NCI-H774 (cell line): ENCODE measurements at places on chromosomes 5 and 9.

DNA sequence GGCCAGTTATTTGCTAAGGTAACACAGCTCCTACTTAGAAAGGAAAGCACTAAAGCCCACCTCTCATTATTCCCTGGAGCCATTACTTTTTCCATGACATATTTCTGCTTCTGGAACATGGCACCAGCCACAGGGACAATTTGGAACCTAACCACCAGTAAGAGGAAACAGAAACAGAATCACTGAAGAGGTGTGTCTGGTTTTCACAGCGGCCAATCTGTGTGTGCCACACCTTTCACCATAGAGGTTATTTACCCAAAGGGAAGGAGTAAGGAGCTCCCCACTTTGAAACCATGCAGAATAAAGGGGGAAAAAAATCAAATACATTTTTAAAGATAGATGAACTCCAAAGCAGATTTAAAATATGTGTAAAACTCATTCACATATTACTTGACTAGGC lies 21.1 kb downstream of the PRUNE2 start:
- DNase-seq, result no peak

- no peak for DNase-seq
Measured at GRCh38 chr5:19615071-19615470, 372.9 kb downstream of the CDH18 start.

DNA sequence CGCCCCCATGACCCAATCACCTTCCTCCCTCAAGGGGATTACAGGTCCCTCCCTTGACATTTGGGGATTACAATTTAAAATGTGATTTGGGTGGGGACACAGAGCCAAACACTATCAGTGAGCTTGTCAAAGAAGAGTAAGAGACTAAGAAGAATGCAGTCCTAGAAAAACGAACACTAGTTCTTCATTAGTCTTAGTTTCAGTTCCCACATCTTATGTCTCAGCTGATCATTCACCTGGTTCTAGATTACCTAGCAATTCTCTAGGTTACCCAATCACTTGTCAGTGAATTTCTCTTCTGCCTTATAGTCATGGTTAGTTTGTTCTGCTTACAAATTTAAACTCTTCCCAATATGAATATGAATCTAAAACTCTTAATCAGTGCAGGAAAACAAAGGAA lies 251.5 kb downstream of the COX7C start:
- DNase-seq, result no peak

DNA sequence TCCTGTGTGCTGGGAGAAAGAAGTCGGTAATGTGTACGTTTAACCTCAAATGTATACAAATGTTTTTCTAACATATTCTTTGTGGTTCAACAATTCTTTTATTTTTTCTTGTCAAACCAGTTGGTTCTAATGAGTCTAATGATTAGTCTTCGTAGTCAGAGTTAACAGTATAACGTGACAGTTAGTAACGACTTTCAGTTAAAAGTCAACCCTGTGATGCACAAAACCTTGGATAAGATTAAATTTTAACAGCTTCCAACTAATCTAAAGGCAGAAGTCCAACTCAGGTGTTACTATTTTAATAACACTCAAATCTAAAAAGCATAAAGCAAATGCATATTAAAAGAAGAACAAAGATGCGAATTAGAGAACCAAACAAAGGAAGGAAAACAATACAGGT lies 47.0 kb downstream of the SEMA6A start:
- no peak for DNase-seq

GRCh38 chr9:82554381-82554780 lies 508.6 kb downstream of the RASEF start:
- no peak for DNase-seq

DNA sequence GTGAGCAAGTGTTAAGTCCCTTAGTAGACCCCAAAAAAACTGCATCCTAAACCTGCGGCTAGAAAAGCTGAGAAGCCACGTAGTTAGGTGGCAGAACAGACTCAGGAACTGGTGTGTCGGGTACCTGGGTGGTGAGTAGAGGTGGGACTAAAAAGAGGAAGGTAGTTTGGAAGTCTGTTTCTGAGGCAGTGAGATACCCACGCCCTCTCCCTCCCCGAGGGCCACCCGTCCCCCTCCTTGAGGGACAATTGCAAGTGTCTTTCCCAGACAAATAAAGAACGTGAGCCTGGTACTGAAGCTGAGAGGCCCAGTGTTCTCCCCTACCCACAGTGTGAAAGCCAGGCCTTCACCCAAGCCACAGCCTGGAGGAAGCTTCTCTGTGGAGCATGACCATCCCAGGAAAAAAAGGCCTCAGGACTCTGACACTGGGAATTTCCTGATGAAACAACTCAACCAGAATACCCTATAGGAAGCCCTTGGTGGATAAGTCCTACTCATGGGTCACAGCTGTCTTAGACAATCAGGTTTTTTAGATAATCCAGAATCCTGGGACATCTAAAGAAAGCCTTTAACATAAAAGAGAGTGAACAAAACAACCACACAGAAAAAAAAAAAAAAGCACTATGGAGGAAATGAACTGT lies 7.0 kb upstream of the CD74 start:
- no peak for DNase-seq

- DNase-seq, result no peak
Measured at GRCh38 chr5:149916334-149917072, 28.1 kb downstream of the PDE6A start.

DNA sequence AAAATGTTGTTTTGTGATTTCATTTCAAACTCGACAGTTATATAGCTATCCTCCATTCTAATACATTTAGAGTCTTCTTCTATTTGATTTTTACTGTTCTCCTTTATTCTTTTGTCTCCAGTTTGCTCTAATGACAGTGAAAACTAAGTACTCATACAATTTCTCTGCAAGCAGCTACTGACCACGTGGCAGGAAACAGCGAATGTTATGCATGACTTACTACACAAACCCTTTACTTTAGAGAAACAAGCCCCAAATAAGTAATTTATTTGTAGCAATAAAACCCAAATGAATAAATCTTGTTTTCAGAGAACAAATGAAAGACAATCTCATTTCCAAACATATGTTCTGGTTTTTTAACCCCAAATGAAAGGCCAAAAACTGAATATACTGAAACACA lies 41.9 kb downstream of the CDH6 start:
- DNase-seq, result no peak

DNA sequence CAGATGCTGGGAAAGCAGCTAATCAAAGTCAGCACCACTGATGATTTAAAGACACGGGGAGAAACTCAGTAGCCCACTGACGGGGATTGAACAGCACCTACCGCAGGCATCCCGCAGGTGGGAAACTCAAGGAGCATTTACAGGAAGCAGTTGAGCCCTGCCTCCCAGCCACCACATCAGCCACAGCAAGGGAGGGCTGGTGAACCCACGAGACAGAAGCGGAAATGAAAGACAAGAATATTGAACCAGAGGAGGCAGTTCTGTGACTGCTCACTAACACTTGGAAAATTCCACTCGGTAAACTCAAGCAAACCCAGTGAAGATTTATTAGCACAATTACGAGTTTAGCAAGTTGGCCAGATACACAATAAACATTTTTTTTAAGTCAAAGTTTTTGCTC lies 10.6 kb upstream of the FAM163B start:
- no peak for DNase-seq

DNA sequence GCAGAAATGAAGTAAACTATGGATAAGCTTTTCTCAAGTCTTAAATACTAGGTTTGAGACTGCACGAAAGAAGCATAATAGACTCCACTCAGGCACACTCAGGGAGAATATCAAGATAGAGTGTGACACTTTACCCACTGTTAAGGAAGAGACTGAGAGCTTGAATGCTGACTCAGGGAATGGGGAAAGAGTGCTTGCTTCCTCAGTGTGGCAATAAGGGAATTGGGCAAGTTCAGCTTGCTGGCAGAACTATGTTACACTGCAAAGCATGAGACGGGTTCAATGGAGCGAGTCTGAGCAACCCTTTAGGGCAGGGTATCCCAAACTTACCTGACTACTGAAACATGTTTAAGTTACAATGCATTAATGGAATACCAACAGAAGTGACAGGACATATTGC lies 237.7 kb upstream of the MEF2C start:
- no peak for DNase-seq

DNA sequence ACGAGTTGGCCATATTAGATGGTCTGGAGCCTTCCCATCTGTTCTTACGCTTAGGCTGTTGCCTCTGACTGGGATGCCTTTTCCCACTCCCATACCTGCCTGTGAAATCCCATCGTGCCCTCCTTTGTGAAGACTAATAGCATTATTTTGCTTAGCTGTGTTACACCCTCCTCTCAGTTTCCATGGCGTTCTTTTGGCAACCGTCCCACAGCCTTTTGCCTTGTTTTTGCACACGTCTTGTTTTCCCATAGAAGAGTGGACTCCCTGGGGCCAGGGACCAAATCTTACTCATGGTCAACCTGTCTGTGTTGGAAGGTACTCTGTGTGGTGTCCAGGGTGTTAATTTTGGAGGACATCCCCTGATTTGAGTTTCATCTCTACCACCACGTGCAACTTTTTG lies 242.1 kb downstream of the HSPA4 start:
- DNase-seq, result peak; percentile 52

DNA sequence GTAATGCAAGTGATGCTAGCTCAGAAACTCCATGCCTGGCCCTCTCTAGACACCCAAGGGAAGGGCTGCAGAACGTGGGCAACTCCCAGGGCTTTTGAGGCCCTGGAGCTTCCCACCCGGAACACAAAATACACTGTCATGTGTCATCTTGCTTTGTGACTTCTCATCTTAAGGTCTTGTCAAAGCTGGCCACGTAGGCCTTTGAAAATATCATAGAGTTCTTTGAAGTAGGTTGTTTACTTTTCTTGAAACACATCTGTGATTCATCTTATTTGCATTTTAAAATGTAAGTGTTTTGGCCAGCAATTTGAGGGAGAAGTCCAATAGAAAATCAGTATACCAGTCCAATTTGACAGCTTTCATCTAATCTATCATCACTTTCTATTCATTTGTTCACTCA lies 40.2 kb upstream of the PALM2AKAP2 start:
- DNase-seq, result no peak

DNA sequence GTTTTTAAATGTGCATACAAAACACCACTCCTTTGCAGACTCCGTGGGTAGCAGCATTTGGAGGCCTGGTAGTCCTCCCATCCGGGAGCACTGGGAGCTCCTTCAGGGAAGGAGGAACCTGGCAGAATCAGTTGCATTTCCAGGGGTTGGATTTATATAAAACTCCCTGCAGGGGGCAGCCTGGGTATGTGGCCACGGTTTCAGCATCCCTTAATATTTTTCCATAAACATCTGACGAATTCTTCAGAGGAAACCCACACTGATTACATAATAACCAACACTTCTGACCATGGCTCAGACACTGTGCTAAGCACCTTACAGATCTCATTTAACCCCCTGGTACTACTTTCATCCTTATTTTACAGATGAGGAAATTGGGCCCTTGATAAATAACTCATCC lies 6.1 kb upstream of the AFAP1L1 start:
- DNase-seq, result no peak

DNA sequence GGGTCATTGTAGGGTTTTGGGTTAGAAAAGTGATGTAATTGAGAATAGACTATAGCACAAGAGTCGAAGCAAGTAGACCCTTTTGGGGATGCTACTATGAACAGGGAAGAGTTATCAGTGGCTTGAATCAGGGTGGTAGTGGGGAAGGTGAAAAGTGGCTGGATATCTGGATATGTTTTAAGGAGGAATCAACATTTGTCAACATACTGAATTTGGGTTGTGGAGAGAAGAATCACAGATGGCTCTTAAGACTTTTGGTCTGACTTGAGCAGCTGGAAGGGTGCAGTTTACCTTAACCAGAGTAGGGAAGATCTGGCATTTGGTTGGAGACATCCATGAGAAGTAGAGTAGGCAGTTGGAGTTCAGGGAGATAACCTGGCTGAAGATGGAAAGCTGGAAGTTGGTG lies 38.5 kb upstream of the FCHO2 start:
- DNase-seq, result no peak

DNA sequence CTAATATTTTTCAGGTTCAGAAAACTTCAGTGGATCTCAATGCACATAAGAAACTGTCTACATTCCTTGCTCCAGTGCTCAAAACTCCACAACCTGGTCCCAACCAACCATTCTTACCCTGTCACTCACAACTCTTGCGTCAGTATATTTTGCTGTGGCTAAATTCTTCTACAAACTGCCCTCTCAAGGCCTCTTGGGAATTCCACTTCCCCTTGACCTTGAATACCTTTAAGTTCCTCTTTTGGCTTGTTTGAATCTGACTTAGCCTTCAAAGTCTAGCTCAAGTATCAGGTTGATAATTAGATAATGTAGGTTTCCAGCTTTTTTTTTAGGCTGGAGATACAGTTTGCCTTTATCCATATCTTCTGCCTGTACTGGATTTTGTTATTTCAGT lies 128.3 kb downstream of the SLF1 start:
- DNase-seq, result no peak

- no peak for DNase-seq
Measured at GRCh38 chr5:176369934-176370711, 4.8 kb downstream of the ARL10 start.
